ENCODE measurements at places on chromosomes 11 and 22. TPM values are rescaled to one million over a fixed set of nuclear protein-coding genes. Genes with fewer than 3 reads are reported as not detected.

GRCh38 chr22:35140879-35141745, 75.2 kb downstream of the ISX start:
- H3K27ac ChIP-seq = no peak overlapping the region
- no peaks in the 10 kb centered on the region for H3K36me3 ChIP-seq
- no peaks in the 10 kb centered on the region for H3K27me3 ChIP-seq
- H3K4me3 ChIP-seq = no peak overlapping the region
- no peak for DNase-seq
- H3K4me1 ChIP-seq = no peaks in the 10 kb centered on the region

GRCh38 chr11:40246983-40247382, 1212.5 kb downstream of the LRRC4C start:
- no peaks in the 10 kb centered on the region for H3K27me3 ChIP-seq
- no peaks in the 10 kb centered on the region for H3K4me1 ChIP-seq
- no peak overlapping the region for H3K27ac ChIP-seq
- no peaks in the 10 kb centered on the region for H3K36me3 ChIP-seq

OR4D9 gene
- not detected for total RNA-seq

DNA sequence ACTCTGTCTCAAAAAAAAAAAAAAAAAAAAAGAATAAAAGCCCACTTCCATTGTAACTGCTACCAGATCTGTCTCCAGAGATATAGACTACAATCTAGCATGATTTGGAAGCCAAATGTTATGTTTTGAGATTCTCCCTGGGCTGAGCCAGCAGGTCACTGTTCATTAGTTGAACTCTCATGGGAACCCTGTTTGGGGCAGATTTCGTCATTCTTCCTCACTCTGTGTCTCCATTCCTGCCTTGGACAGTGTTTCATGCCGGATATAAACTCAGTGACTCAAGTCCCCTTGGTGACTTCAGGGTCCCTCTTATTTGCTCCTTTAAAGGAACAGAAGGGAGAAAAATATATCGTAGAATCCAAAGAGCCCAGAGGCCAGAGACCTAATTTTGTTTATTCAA, 378.1 kb downstream of the LARGE1 start:
- no peaks in the 10 kb centered on the region for H3K27me3 ChIP-seq
- no peaks in the 10 kb centered on the region for H3K36me3 ChIP-seq
- H3K4me1 ChIP-seq = peaks cover 38% of the 10 kb centered on the region
